NCI-H1436 (cell line): ENCODE measurements at places on chromosomes 7 and 10.
A peak's percentile ranks its signal among the peaks of the same experiment; 100 is the strongest.

GRCh38 chr10:120962756-120963593 lies 111.8 kb downstream of the WDR11 start:
- DNase-seq = peak; percentile 2

DNA sequence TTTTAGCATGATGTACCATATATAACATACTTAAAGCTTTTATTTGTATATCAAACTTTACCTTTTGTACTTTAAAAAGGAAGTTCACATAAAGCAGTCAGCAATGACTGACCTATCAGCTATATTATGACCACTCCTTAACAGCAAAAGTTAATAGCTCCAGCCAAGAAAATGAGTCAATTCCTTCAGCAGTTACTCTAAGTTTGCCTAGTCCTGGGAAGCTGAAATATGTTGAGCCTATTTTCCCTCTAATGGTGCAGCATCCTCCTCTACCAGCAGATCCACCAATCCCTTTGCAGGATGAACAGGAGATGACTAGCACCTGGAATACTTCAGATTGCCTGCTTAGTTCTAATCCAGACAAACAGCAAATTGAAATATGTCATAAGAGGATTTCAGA lies 64.2 kb downstream of the CUL2 start:
- no peak for DNase-seq

- DNase-seq = peak; percentile 3
Measured at GRCh38 chr10:6014241-6014761, 37.0 kb upstream of the IL15RA start.

DNA sequence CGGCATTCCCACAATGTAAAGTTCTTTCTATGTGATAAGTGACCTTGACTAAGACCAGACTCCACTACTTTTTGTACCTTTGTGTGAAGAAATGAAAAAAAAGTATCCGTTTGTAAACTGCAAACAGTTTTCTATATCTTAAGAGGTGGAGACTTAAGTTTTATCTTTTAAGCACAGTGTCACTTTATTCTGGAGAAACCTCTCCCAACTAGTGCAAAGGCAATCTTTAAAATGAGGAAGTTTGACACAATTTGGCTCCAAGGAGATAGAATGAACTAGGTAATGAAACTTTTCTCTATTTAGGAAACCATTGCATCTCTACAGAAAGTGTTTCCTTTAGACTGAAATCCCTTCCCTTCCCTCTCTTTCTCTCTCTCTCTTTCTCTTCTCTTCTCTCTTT lies 122.9 kb downstream of the SAMD9 start:
- no peak for DNase-seq
